Naive B cell (primary cell): ENCODE measurements at places on chromosomes 7 and 10.

DNA sequence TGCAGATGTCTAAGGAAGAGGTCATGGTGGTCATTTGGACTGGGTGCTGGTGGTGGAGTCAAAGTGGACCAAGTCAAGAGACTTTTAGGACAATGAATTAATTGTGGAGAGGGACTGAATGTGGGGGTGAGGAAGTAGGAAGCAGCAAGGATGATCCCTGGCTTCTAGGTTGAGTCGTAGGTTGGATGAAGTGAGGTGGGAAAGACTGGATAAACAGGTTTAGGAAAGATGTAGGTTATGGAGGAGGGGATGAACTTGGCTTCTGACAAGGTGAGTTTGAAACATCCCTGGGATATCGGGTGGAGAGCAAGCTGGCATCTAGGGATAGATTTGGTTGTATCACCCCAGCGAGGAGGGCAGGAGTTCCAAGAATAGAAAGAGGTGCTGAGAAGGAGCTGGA lies 7.6 kb downstream of the SEMA4G start:
- DNase-seq: no peak

DNA sequence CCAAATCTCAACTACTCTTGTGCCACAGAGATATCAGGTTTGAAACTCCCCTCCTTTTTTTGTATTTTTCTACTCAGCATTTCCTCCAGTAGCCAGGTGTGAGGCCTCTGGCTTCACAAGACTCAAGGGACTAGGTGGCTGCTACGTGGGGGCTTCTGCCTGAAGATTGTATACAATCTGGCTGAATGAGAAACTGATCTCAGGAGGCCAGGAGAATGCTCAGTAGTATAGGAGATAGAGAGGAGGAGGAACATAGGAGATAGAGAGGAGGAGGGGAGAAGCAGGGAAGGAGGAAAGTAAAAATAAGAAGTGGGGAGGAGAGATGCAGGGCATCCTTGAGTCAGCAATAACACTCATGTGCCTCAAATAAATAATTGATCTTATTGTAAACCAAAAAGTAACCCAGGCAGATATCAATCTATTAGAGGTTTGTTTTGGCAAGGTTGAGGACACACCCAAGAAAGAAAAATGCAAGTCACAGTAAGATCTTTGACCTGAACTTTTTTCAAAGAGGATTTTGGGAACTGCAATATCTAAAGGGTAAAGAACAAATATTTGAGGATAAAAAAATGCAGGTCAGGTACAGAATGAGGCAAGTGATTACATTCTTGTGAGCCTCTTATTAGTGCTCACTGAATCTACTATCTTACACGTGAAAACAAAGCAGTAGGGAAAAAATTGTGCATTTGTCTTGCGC lies 36.8 kb downstream of the AKR1C8 start:
- no peak for DNase-seq

- no peak for DNase-seq
Observed at GRCh38 chr7:107269790-107270189, 101.0 kb downstream of the HBP1 start.

GRCh38 chr10:22607261-22607660 lies 107.1 kb downstream of the PIP4K2A start:
- no peak for DNase-seq
